ENCODE measurements at places on chromosomes 12 and 14.

- no peak for DNase-seq
These were observed 7.5 kb downstream of the SDS start for GRCh38 chr12:113396200-113396599.

- DNase-seq: no peak
These were observed 13.2 kb downstream of the SLC2A14 start for GRCh38 chr12:7859552-7859951.

DNA sequence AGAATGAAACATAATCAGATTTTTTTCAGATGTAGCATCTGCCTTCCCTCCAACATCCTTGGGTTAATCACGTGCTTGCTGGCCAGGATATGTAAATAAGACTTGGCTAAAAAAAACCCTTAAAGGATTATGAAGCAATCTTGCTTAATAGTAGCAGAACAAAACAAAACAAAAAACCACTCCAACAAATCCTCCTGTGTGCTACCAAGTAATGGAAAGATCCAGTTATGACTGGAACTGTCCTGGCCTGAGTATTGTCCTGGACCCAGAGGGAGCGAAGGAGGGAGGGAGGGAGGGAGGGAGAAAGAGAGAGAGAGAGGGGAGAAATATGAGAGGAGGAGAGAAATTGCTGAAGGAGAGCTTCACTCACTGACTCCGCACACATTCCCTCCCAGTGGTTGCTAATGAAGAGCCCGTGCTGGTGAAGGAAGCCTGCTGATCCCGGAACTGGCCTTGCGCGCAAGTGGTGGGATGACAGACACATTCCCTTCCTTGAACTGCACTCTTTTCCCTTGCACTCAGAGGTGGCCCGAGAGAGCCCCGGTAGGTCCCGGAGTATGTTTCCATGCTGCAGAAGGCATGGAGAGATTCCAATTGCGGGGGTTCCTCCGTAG, 57.2 kb downstream of the HMGA2 start:
- DNase-seq: no peak

DNA sequence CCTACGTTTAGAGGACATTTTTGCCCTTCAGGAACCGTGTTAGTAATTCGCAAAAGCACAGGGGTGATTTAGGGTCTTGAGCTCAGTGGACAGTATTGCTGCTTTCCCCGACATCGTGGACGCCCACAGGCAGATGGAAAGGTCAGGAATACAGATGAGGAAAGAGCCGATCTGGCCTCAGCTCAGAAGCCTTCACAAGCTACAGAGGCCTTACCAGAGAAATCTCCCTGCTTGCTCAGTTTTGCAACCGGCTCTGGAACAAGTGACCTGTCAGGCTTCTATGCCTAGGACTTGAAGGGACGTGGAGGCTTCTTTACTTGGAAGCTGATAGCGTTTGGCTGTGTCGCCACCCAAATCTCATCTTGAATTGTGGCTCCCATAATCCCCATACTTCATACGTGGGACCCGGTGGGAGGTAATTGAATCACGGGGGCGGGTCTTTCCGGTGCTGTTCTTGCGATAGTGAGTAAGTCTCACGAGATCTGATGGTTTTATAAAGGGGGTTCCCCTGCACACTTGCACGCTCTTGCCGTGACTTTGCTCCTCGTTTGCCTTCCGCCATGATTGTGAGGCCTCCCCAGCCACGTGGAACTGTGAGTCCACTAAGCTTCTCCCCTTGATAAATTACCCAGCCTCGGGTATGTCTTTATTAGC, 332.5 kb downstream of the MED13L start:
- no peak for DNase-seq
